ENCODE measurements at places on chromosomes 4 and X.

GRCh38 chr4:961351-962230 lies 11.8 kb downstream of the DGKQ start:
- no peak for DNase-seq

GRCh38 chr4:107392951-107393350 lies 327.1 kb downstream of the PAPSS1 start:
- DNase-seq: no peak

GRCh38 chrX:131734621-131735020 lies 190.7 kb downstream of the OR13H1 start:
- peak; percentile 65 for DNase-seq

DNA sequence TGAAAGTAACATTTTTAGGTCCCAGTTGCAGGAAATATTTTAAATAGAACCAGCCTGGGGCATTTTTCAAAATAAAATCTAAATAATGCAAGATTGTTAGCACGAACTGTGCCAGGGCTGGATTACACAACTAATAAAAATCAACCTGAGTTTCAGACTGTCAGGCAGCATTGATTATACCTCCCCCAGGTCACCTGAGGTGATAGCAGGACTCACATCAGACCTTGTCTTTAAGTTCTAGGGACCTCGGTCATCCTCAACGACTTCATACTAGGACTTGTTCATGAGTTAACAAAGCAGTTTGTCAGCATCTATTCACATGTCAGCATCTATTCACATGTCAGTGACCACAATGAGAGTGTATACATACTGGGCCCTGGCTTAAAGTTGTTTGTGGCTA lies 8.7 kb upstream of the TEX13A start:
- DNase-seq: no peak

- DNase-seq: no peak
These were observed 5.5 kb downstream of the MID2 start for GRCh38 chrX:107831071-107831730.

DNA sequence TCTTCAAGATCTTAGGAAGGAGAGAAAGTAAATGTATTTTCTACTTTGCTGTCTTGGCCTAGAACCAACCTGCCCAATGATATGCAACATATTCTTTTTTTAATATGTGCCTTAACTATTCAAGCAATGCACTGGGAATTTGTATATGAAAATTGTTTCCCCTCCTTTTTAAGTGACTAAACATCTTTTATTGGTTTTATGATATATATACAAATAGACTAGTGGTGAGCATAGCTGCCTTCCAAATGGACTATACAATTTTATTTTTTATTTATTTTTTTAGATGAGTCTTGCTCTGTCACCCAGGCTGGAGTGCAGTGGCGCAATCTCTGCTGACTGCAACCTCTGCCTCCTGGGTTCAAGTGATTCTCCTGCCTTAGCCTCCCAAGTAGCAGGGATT lies 10.3 kb downstream of the NOCT start:
- DNase-seq: no peak

DNA sequence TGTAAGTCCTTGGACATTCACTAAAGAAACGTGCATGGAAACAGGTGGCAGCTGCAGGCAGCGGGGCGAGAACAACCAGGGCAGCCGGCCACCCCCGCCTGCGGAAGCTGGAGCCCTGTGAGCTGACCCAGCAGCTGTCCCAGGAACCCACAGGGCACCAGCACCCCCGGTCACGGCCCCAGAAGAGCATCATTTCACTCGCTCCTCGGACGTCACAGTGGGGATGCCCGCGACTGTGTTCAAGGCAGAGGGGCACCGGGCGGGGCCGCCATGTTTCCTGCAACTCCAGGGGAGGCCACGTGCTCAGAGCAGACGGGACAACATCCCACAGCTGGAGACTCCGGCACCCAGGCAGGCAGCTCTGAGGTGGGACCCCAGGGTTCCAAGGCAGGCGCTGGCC lies 45.0 kb upstream of the CPLX1 start:
- no peak for DNase-seq

GRCh38 chrX:79096145-79096556 lies 48.3 kb upstream of the GPR174 start:
- no peak for DNase-seq

DNA sequence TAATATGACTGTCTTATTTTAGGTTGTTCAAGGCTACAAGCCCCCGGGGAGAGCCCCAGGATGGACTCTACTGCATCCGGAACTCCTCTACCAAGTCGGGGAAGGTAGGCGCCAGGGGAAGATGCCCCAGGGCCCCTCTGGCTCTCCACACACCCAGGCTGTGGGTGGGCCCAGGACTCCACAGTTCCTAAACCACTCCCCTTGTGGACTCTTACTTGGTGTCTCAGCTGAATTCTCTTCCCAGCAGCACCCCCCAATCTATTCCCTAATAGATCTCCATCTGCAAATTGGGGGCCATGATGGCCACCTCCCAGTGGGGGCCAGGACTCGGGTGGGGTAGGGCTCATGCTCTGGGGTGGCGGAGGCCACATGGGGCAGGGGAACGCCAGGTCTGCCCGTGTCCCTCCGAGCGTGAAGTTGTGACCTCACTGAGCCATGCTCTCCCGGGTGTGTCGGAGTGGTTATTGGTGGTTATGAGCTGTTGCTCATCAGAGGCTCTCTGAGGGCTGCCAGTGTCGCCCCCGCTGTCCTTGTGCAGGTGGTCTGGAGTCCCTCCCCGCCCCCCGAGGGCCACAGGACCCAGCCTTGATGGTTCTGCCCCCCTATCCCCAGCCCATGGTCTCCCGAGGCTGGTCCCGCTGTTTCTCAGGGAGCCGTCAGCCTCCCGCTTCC lies 11.2 kb upstream of the ADD1 start:
- no peak for DNase-seq

GRCh38 chrX:134004084-134004483 lies 18.7 kb upstream of the GPC3 start:
- no peak for DNase-seq

- no peak for DNase-seq
These were observed 19.7 kb upstream of the GLOD5 start for GRCh38 chrX:48741834-48742233.

DNA sequence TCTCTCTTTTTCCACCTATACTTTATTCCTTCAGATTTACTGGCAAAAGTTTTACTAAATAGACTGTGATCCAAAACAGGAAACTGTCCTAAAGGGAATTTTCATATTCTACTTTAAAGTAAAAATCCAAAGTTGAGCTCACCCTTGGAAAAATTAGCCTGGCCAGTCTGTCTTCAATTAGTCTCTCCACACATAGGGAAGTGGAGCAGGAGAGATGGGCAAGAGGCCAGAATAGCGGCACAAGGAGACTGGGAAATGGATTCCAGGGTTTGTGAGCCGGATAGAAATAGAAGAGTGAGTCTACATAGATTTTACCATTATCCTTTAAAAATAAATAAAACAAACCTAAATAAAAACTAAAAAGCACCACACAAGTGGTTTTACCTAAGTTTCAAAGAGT lies 16.2 kb upstream of the FRMD7 start:
- no peak for DNase-seq

- DNase-seq: no peak
These were observed 928.3 kb downstream of the GLUD2 start for GRCh38 chrX:121975671-121976070.

- DNase-seq: no peak
These were observed 19.7 kb downstream of the ZFX start for GRCh38 chrX:24169211-24169610.

GRCh38 chr4:164501074-164501473 lies 252.9 kb upstream of the SMIM31 start:
- no peak for DNase-seq

DNA sequence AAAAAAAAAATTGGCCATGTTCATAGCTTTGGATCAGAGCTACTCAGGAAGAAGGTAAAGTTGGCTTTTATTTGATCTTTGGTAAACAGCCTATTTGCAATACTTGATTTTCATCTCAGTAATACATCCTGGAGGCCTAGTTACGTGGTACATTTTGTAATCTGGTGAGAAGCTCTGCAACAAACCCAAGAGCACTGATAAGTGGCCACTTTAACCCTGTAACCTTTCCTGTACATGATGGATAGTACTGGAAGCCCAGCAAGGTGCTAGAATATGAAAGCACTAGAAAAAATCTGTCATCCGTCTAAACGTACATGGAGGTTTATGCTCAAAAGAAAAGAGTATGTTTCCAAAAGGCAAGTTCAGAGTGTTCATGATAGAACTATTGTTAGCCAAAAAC lies 88.3 kb upstream of the BMP2K start:
- no peak for DNase-seq

DNA sequence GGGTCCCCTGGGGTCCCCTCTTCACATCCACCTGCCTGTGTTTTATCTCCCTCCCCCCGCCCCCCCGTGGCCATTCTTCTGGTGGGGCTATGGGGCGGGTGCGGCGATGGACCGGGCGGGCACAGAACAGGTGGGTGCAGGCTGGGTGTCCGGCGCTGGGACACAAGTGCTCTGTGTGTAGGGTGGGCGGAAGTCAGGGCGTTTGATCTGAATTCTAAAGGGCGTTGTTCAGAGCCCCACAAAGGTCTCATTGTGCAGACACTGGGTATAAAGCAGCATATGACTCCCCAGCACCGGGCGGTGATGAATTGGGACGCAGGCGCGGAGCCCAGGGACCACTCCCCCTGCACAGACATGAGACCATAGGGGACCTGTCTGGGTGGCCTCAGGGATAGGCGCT lies at the start of gene GJB1:
TSS of gene GJB1 (plus strand) at position 296 of the 400 bp plus-strand sequence. CDS start 484 bp downstream, outside the sequence.
- no peak for DNase-seq

DNA sequence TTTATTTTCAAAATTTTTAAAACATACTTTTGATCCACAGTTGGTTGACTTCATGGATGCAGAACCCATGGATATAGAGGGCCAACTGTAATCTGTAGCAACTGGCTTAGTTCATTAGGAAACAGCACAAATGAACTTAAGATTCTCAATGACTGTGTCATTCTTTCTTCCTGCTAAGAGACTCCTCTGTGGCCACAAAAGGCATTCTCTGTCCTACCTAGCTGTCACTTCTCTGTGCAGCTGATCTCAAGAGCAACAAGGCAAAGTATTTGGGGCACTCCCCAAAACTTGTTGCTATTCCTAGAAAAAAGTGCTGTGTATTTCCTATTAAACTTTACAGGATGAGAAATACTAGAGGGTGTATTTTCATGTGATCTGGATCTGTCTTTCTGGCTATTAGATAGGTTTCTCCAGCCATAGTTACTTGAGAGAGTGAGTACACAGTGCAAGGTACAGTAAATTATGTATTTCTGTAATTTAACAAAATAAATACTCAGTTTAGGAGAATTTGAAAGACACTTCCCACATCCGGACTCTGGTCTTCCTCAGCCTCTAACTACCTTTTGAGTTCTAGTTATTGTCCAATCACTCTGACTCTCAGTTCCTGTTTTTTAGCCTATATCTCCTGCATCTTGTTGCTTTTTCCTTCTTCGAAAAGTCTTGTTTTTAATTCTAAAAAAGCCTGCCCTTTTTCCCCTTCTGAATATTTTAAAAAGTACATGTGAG lies 21.8 kb downstream of the TLR2 start:
- no peak for DNase-seq

GRCh38 chr4:184938871-184939270 lies 79.4 kb upstream of the HELT start:
- no peak for DNase-seq

GRCh38 chr4:55338486-55338885 lies 7.6 kb upstream of the SRD5A3 start:
- DNase-seq: no peak

DNA sequence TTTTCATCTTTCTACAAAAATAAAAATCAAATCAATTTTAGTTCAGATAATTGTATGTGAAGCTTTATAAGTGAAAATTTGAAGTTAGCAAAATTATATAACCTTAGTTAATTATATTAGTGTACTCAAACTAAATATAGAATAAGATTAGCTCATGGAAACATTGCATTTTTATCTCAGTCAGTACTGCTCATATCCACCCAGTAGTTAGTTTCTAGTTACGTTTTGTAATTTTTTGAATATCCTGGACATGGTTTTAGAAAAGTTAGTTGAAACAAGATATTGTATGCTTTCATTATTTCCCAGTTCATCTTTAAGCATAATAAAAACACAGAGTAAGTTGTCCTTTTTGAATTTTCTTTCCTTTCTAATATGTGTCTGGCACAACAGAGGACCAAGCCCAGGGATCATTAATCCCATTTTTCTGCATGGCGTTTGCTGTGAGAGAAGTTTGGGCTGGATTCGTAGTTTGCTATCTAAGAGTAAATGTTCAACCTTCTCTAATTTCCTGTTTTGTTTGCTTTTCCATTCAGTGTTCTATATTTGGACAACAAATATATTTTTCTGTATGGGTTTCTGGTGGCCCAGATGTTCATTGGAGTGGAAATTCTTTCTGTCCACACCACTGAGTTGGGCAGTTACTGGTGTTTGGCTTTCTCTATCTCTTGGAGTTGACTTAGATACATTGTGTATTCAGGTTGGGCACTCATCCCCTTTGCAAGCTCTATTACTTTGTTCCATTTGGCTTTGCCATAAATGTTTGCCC lies 12.1 kb downstream of the TBL1X start:
- DNase-seq: no peak

DNA sequence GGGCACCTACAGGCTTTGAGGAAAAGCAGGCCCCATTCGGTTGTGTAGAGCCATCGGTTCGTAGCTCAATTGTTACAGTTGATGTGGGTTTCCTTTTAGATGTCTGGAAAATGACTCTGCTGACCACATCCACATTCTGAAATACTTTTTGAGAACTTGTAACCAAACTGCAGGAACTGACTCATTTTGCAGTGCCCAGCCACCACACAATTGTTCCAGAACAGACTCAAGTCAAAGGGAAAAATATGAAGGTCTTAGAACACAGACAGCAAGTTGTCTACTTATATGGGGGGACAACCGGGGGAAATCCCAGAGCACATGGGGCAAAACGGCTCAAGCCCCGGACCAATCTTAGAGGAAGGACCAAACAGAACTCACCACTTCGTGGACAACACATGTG lies 557.6 kb upstream of the DIPK2B start:
- peak; percentile 68 for DNase-seq

DNA sequence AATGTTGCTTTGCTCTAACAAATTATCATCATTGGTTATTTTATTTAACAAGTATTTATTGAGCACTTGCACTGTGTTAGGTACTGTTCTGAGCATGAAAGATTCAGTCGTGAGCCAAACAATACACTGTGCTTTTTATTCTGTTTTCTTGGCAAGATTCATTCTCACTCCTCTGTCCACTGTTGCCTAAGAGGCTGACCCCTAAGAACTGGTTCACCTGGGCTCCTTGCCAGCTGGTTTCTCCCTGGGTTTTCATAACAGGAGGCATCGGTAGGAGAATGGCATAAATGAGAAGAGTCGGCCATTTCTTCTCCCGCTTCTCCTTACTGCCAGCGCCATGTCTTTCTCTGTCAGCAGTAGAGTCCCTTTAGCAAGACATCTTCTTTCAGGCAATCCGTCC lies 243.7 kb upstream of the DIAPH2 start:
- DNase-seq: no peak
